Right renal pelvis (tissue), 4 donors: ENCODE measurements at places on chromosomes 5 and 9.

- DNase-seq, result no peak
These were observed 86.9 kb upstream of the TTC23L start for GRCh38 chr5:34751807-34752736.

GRCh38 chr5:119275601-119276173, 80.1 kb upstream of the TNFAIP8 start:
- DNase-seq, result no peak

DNA sequence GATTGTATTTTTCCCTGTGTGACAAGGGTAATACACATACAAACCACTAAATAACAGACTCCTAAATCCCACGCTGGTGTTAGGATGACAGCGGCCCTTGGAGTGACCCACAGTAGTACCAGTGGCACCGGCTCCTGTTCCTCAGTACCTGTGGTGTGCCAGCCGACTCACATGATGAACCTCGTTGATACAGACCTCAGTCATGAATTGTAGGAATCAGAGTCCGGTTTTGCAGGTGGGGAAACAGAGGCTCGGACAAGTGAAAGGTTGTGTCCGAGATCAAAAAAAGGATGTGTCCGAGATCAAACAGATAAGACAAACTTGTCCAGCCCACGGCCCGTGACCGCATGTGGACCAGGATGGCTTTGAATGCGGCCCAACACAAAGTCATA, 78.0 kb downstream of the AMBP start:
- no peak for DNase-seq

DNA sequence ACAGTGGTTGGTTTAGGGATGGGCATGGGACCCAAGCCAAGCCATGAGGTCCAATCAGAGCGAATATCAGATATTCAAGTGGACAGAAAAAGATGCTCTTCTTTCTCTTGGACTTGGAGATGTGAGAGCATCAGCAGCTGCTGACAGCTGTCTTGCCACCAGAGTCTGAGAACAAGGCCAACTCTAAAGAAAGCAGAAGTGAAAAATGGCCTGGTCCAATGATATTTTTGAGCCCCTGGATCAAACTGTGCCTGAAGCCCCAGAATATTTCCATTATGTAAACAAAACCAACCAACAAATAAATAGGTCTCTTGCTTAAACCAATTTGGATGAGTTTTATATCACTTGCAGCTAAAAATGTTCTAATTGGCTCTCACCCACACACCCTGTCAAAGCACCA, 30.7 kb upstream of the JADE2 start:
- no peak for DNase-seq

DNA sequence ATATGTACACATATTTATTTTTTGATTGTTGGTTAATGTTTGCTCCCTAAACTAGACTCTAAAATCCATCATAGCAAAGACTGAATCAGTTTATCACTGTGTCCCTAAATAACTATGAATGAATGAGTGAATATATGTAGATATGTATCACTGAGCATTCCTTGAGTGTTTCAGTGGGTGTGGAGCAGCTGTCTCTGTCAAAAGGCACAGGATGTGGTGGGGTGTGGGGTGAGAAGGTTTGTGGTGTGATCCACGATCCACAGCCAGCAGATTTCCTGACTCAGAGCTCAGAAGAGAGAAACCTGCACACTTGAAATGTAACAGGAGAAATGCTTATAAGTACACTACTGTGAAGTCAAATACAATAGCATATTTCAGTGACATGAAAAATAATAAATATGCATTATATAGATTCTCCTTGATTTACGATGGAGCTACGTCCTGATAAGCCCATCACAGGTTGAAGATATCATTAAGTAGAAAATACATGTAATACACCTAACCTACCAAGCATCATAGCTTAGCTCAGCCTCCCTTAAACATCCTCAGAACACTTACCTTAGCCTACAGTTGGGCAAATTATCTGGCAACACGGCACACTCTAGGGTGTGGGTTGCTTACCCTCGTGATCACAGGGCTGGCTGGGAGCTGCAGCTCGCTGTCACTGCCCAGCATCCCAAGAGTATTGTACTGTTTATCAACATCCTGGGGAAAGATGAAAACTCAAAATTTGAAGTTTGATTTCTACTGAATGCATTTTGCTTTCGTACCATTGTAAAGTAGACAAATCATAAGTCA, 287.0 kb downstream of the GAS1 start:
- no peak for DNase-seq
